NCI-H187 (cell line): ENCODE measurements at places on chromosomes 1 and 21.

- DNase-seq, result no peak
Measured at GRCh38 chr21:39774227-39774626, 29.2 kb downstream of the IGSF5 start.

- DNase-seq, result no peak
Measured at GRCh38 chr1:235855811-235856429, 10.8 kb downstream of the LYST start.

DNA sequence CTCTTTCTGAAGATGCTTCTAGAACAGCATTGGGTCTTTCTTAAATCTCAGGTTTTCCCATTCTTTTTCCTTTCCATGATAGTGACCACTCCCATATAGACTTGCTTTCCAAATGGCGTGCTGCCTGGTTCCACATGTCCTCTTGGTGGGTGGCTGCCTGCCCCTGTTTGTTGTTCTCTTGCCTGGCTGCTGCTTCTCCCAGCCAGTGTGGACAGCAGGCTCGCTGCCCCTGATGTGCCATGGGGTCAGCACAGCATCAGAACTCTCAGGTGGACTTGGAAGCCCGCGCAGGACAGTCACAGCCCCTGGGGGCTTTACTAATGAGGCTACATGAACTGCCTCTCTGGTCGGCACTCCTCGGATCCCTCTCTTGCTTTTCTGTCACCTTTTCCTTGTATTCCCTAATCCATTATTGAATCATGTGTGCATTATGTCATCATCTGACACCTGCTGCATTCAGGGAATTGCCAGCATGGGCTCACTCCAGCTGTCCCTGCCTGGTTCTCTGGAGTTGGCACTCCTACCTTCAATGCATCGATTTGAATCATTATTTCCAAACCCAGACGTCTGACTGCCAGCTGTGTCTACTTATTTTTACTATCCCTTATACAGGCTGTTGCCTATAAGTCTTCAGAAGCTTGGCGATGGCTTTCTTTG is 100.5 kb upstream of the COA6 start:
- DNase-seq, result no peak

DNA sequence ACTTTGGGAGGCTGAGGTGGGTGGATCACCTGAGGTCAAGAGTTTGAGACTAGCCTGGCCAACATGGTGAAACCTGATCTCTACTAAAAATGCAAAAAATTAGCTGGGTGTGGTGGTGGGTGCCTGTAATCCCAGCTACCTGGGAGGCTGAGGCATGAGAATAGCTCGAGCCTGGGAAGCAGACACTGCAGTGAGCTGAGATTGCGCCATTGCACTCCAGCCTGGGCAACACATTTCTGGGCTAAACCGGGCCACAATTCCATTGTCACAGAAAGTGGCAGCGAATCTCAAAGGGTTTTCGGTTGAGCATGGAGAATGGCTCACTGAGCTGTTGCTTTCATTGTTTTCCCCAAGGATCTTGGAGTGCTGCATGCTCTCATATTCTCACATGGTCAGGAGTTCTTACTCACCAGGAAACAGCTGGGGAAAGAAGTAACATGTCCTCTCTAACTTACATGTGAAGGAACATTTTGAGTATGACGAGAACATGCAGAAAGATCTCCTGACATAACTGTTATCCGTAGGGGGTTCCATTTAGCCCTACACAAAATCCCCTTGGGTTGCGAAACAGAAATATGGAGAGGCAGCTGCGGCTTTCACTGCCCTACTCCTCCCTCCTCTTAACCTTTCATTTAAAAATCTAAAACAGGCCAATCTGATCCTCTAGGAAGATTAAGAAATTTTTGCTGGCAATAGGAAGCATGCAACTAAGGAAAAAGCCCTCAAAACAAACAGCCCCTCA is 341.1 kb downstream of the PCP4 start:
- peak; percentile 35 for DNase-seq

GRCh38 chr1:221473411-221473810 is 268.5 kb downstream of the DUSP10 start:
- DNase-seq, result no peak

GRCh38 chr1:87379306-87379705 is 50.6 kb downstream of the LMO4 start:
- no peak for DNase-seq

DNA sequence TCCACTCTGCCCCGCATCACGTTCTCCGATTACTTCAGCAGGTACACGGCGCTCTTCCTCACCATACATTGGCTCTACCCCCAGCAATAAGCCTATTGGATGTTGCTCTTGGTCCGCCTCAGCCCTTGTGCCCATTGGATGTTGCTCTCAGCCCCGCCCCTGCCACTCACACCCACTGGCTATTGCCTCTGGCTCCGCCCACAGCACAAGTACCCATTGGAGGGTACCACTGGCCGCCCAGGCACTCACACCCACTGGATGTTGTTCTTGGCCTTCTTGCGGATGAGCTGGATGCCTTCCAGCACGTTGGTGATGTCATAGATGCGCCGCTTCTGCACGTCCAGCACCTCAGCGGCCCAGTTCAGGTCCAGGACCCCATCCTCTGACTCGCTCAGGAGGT is 9.4 kb downstream of the E2F2 start:
- DNase-seq, result no peak
